ENCODE measurements at places on chromosomes 3 and 15.

- DNase-seq: no peak
These were observed 15.7 kb upstream of the TFRC start for GRCh38 chr3:196097373-196098154.

- no peak for DNase-seq
These were observed 3.5 kb upstream of the CLRN1 start for GRCh38 chr3:150975992-150976368.

DNA sequence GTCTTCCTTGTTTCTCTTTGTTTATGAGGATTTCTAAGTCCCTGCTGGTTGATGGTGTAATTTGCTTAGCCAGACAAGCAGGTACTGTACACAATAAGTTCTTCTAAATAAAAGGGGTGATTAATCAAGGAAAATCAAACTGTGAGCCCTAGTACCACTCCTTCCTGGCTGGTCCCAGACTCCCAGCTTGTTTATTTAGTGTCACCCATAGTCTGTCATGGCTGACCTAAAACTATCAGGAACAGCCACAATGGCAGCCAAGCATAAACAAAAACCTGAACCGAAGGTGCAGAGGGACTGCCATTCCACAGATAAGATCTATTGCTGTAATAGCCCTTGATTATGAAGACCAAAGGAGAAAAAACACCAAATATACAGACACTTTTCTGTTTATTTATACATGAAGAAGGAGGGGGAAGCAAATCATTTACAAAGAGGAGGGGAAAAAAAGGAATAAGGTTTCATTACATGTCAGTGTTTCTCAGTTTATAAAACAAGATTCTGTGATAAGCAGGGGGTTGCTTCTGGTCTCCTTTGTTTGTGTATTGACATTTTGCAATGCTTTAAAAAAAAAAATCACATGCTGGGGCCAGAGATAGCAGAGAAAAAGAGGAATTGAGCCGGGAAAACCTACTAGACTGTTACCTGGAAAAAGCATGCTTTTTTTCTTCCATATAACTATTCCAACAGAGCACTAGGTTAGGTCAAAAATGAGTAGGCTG, 182.4 kb upstream of the DPH6 start:
- DNase-seq: no peak

GRCh38 chr3:122907471-122907870, 112.6 kb downstream of the SLC49A4 start:
- no peak for DNase-seq

DNA sequence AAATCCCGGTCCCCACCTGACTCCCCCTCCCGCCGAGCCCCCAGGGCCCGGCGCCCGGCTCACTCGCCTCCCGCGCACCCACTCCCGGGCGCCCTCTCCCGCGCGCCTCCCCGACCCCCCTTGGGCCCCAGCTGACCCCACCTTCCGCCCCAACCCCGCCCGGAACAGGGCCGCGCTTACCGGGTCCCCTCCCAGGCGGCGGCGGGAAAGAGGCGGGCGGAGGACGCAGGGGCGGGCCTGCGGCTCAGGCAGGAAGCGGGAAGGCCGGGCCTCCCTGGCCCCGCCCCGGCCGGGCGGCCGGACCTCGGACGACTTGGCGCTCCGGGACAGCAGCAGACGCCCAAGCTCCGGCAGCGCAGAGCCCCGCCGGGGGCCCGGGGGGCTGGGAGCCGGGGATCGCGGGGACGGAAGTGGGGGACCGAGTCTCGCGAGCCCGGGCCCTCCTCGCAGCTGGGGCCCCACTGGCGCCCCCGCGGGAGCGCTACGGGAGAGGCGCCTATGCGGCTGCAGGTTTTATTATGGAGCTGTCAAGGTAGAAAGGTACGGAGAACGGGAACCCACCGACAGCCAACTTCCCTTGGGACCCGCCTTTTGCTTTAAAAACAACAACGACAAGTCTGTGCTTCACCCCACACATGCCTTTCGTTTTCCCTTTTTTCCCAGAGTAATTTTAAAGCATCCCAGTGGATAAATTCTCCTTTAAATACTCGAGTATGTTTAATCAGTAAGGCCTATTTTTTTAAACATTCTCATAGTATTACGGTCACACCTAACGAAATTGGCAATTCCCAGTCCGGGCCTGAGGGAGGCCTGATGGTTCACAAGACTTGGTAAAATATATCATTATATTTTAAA, at the start of gene SLC41A3:
SLC41A3 (minus strand) TSS at position 212 of the 855 bp plus-strand sequence. CDS start 15,905 bp downstream, outside the sequence.
- DNase-seq: peak; percentile 73

- DNase-seq: no peak
These were observed 72.8 kb downstream of the CPN2 start for GRCh38 chr3:194278186-194278845.

GRCh38 chr3:72361990-72362389, 486.3 kb downstream of the SHQ1 start:
- DNase-seq: no peak

DNA sequence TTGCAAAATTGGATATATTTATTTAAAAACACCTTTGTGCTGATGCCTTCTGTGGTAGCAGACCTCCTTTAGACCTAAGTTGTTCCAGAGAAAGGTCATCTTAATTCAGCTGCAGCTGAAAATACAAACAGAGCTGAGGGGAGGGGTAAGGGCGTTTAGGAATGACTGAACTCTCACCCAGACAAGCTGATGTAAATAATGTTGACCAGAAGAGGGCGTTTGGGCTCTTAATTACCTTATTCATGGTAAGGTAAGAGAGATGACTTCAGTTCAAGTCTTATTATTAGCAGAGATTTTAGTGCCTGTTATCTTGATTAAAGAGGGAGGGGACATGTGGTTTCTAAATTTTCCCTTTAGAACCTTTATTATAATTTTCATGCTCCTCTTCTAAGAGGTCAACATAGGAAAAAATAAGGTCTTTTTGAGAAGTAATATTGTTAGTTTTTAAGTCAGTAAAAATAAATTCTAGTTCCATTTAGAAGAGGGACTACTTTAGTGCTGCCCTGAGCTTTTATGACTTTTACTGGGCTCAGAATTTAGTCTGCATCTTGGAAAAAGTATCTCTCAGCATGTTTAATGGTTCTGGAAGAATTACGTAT, 46.3 kb downstream of the GPR171 start:
- DNase-seq: no peak

GRCh38 chr3:42256135-42256819, 9.7 kb downstream of the CCK start:
- no peak for DNase-seq

GRCh38 chr3:118941236-118941635, 93.4 kb downstream of the IGSF11 start:
- DNase-seq: no peak

- no peak for DNase-seq
These were observed 90.4 kb downstream of the MB21D2 start for GRCh38 chr3:192827208-192827607.

- DNase-seq: no peak
These were observed 31.5 kb upstream of the XXYLT1 start for GRCh38 chr3:195302431-195302830.

DNA sequence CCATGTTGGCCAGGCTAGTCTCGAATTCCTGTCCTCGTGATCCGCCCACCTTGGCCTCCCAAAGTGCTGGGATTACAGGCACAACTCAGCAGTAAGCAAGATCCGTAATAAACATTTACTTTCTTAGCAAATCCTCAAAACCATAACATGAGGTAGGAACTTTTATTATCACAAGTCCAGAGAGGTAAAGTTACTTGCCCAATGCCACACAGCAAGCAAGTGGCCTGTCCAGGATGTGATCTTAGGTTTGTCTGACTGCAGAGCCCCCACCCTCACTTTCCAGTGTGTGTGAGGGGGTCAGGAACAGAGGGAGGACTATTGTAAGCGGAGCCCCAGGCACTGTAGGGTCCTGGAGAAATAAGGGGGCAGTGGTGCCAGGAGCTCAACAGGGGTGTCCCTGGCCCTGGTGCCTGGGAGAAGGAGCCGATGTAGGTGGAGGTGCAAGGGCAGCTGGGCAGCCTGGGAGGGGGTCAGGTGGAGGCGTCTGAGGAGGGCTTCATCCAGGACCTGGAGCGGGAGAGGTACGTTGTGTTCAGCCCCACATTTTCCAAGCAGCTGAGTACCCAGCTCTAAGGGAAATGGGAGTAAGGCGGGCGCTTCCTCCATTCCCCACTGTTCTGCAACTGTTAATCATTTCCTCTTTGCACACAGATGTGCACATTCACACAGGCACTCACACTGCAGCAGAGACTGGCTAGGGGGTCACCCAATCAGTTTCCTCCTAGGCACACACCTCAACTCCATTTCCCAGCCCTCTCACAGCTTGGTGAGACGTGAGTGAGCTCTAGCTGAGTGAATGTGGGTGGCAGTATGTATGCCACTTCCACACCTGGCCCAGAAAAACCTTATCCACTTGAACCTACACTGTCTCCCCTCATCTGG, 5.9 kb downstream of the RPUSD3 start:
- DNase-seq: no peak

GRCh38 chr3:162865466-162865865, 1368.9 kb downstream of the OTOL1 start:
- no peak for DNase-seq

GRCh38 chr3:102195198-102195948, 239.4 kb upstream of the ZPLD1 start:
- no peak for DNase-seq

- DNase-seq: no peak
These were observed 176.2 kb downstream of the LPP start for GRCh38 chr3:188330138-188330537.

DNA sequence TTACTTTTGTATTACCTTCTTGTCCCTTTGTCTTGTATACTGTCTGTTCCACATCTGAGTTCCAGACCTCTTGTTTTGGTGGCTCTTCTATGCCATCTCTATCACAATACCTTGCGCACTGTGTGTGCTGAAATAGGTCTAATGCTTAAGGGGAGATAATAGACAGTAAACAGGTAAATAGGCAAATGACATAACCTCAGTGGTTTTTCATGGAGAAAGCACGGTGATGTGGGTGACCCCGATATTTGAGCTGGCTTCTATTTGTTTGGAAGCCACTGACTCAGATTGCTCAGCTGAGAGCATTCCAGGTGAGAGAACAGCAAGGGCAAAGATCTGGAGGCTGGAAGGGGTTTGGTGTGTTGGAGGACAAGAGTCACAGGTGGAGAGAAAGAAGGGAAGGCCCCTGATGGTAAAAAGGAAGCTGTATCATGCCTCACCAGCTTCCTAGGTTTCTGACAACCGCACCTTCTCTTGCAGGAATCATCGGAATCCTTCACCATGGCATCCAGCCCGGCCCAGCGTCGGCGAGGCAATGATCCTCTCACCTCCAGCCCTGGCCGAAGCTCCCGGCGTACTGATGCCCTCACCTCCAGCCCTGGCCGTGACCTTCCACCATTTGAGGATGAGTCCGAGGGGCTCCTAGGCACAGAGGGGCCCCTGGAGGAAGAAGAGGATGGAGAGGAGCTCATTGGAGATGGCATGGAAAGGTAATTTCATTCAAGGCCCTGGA, 795 bp downstream of the MCM2 start:
- no peak for DNase-seq

GRCh38 chr15:99102332-99103235, 2.3 kb upstream of the SYNM start:
- no peak for DNase-seq

GRCh38 chr3:30893678-30894325, 659 bp downstream of the GADL1 start:
- DNase-seq: no peak

All from activated gamma-delta T cell (primary cell).